Stimulated activated CD4-positive, alpha-beta T cell treated with anti-CD3 and anti-CD28 coated beads, Interleukin-2, amount 100 ng/mL, for 48 hours (primary cell): ENCODE measurements at places on chromosomes 6 and 20.
A peak's percentile ranks its signal among the peaks of the same experiment; 100 is the strongest.

GRCh38 chr6:41269716-41270115, 16.8 kb downstream of the TREM1 start:
- no peak for DNase-seq

GRCh38 chr6:26269531-26270485, 95.2 kb upstream of the BTN3A2 start:
- no peak for DNase-seq

DNA sequence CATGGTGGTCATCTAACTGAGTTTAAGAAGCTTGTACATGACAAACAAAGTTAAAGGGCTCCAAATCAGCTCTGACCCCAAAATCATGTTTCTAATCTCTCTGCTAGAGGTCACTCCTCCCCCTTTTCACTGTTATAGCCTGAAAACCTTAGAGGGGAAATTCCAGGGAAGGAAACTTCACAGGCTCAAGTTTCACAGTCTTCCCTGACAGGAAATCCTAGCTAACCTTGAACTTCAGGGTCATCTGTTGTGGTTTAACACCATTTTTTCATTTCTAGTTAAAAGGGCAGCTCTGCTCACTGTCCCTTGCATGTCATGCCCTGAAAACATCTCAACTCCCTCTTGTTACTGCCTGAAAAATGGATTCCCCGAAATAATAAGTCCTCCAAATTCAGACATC, 104.4 kb upstream of the BMP2 start:
- DNase-seq = no peak

GRCh38 chr6:167399599-167399998, 74.7 kb downstream of the TTLL2 start:
- DNase-seq = no peak

DNA sequence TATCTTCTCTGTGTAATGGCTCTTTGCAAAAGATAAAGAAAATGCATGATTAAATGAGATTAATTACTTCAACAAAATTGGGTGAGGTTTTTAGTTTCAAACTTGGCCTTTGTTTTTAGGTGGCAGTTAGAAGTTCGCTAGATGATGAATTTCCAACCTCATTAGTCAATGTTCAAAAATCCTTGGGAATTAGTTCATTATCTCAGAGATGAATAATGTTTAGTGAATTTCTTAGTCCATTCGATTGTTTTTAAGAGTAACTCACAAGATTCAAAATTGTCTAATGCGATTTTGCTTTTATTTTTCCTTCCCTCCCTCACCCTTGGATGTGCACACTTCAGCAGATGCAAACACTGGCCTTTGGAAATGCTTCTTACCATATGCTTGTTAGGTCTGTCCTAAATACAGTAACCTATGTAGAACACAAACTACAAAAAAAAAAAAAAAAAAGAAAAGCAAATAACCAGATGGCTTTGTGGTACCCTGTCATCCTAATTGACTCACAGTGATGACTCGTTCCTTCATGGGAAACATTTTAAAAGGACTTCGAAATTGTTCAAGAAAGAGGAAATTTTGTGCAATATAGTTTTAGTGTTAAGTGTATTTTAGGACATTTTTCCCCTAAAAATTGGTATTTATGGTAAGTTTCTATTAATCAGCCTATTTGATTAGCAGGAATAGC, 66.7 kb downstream of the FAM229B start:
- DNase-seq = no peak

- no peak for DNase-seq
Measured at GRCh38 chr6:31557443-31558317, 10.3 kb downstream of the NFKBIL1 start.

- DNase-seq = no peak
Measured at GRCh38 chr6:127582777-127583462, 5.9 kb downstream of the C6orf58 start.

- DNase-seq = no peak
Measured at GRCh38 chr20:13373400-13373799, 152.3 kb downstream of the ISM1 start.

GRCh38 chr6:136859430-136859829, 37.0 kb downstream of the PEX7 start:
- DNase-seq = no peak

- DNase-seq = no peak
Measured at GRCh38 chr20:53328961-53329360, 264.7 kb downstream of the ZNF217 start.

GRCh38 chr6:168724669-168725570, 283.9 kb downstream of the SMOC2 start:
- DNase-seq = no peak

DNA sequence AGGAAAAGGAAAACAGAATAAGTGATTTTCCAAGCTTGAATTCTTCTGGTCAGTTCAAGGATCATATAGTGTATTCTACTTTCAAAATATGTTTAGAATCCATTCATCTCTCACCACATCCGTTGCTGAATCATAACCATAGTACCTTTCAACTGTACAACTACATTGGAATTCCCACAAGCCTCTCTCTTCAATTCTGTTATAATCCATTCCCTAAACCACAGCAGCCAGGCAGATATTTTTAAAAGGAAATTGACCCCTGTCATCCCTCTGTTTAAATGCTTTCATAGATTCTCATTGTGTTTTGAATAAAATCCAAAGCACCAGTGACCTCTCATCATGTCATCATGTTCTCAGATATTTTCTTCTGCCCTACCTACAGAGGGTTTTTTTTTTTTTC, 412.7 kb downstream of the GRIK2 start:
- DNase-seq = no peak

DNA sequence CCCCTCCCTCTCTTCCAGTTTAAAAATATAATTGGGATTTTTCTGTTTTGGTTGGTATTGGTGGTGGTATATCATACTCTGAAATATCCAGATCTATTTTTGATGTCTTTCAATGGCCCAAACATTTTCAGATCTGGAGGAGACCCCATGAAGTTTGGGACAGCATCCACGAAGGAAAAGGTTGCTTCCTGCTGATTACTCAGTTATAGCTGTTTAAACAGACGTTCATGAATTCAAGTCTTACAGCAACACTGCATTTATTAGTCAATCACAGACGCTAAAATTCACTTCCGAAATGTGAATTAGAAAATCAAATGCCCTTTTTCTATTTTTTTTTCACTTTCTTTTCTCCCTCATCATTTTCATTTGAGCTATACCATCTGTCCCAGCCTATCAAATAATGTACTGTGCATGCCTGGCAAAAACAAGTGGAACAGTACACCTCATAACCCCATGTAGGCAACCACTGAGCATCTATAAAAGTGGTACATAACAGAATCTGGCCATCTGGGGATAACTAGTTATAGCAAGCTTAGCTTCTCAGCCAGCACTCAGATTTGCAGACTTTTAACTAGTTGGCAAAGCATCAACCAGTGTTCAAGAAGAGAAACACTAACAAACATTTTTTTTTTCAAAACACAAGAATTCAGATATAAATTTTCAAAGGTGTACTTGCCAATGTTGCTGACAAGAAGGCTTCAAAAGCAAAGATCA, 124.5 kb downstream of the HIVEP2 start:
- DNase-seq = no peak

DNA sequence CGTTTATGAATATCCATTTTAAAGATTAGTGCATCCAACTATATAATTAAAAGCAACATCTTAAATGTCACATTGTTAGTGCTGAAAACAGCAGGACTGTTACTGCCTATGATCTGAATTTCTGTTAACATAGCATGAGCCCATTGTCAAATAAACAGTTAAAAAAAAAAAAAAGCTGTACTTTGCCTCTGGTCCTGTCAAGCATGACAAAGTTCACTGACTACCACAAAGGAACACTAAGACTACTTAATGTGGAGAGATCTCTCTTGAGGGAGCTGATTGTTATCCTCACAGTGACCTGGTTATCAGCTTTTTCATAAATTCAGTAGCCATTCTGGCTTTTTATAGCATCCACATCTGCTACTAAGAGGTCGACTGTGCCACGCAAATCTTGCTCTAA, 228.1 kb downstream of the TMEM200A start:
- no peak for DNase-seq

- DNase-seq = no peak
Measured at GRCh38 chr20:17869295-17869994, 99.1 kb downstream of the SNX5 start.

GRCh38 chr6:52164319-52165094, 21.7 kb upstream of the IL17A start:
- DNase-seq = no peak

DNA sequence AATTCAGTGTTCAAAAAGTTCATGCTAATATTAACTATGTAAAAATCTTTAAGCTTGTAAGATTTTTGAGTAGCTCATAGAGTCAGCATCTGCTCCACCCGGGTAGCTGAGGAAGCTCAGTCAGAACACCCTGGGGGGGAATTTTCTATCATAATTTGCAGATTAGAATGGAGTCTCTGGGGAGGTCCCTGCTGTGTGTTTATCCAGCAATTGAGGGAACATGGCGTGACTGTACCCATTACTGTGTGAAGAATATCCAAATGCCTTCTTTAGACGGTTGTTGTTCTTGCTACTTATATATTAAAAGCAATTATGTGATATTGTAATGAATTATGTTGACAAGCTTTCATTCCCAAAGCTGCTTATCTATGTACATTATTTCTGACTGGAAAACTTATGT, 64.8 kb downstream of the AIG1 start:
- no peak for DNase-seq

GRCh38 chr20:20847814-20848213, 135.4 kb upstream of the RALGAPA2 start:
- DNase-seq = no peak

GRCh38 chr6:124772733-124773319, 189.4 kb upstream of the RNF217 start:
- no peak for DNase-seq

DNA sequence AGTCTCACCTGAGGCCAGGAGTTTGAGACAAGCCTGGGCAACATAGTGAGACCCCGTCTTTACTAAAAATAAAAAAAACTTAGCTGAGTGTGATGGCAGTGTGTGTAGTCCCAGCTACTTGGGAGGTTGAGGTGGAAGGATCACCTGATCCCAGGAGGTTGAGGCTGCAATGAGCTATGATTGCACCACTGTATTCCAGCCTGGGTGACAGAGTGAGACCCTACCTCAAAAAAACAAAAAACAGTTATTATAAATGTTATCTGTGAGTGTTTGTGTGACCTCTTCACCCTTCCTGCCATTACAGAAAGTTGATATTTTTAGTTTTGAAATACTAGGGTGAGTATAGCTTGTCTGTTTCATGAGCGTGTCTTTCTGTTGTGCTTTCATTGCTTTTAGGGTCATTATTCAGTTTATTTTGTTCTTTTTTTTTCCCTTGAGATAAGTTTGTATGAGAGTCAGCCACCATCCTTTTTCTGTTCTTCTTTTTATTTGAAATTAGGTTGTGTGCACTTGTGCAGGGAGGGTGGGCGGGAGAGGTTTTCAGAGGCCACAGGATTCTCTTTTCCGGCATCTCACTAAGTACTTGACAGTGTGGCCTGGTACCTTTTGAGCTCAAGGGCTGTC, 26.2 kb downstream of the CDYL start:
- no peak for DNase-seq

- DNase-seq = peak; percentile 3
Measured at GRCh38 chr20:38601216-38602184, at the start of gene ARHGAP40. TSS of gene ARHGAP40 (plus strand) at chr20:38601809.

- DNase-seq = no peak
Measured at GRCh38 chr20:14984768-14985622, 647.6 kb upstream of the FLRT3 start.

DNA sequence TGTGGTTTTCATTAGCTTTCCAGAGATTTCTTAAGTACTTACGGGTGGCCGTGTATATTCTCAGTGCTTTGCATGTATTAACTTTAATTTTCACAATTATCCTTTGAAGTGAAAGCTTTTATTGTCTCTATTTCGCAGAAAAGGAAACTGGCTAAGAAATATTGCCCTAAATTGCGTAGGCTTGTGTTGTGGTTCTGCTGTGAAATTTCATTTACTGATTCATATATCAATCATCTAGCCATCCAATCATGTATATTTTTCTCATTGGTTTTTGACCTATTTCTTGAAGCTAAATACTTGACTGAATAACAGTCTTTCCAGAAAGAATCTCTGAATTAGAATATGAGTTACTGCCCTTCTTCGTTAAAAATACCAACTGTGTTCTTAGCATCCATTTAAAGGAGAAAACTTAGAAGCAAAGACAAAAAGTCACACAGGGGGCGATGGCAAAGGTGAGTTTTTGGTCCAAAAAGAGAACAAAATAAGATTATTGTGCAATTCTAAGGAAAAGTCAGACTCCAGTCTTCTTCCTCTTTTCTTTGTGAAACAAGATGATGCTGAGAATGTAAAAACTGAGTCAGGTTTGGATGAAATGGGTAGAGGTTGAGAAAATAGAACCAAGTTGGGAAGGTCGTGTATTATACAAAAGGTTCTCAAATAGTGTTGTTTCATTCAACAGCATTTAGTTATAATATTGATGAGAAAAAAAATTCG, 1.4 kb downstream of the CYB5R4 start:
- no peak for DNase-seq

DNA sequence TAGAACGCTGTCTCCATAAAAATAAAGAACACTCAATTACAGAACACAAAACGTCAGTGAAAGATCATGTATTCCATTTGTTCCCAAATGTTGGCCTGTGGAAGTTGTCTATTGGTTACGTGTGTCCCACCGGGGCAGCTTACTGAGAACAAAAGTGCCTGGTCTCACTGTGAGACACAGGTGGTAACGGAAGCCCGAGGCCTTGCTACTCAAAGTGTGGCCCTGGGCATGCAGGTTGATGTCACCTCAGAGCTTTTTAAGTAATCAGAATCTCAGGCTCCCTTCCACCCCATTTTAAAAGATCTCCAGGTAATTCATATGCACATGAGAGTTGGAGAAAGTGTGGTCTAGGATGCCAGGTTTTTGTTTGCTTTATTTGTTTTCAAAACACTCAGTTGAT, 422.5 kb upstream of the OPRM1 start:
- no peak for DNase-seq

DNA sequence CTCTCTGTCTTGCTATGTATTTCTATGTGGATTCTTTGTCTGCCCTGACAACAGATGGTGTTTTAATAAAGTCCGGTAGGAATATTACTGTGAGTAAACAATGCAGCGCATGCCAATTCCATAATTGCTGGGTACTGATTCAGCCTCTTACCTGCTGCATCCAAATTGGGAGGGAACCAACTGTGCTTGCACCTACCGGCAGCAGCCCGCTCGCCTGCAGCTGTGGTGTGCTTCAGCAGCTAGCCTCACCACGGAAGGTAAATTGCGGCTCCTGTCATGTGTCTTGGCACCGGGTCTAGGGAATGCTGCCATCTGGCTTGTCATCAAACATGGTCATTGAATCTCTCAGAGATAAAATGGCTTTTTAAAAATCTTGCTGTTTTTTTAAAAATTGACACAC, 704.8 kb upstream of the SLC35B3 start:
- DNase-seq = no peak

- DNase-seq = no peak
Measured at GRCh38 chr6:157693867-157694266, 129.2 kb upstream of the SNX9 start.

DNA sequence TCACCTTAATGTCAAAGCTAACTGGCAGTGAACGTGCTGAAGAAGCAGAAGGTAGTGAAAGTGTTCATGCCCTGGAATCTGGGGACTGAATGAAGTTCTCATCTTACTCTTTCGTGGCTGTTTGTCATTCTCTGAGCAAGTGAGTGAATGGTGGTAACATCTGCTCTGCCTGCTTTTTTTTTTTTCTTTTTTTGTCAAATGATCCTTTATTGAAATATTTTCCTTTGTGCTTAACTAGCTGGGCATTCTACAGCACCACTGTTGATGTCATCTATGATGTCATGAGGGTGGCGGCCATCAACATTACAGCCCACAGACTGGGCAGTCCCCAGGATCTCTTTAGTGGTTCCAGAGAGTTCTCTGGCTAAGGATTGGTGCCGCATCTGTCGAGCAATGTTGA, 65.2 kb downstream of the RIN2 start:
- no peak for DNase-seq

- no peak for DNase-seq
Measured at GRCh38 chr6:18179770-18180356, 24.6 kb downstream of the KDM1B start.
